ENCODE measurements at places on chromosomes 5 and 9.
A peak's percentile ranks its signal among the peaks of the same experiment; 100 is the strongest.

- no peak for DNase-seq
Observed at GRCh38 chr5:36876965-36877666, 547 bp downstream of the NIPBL start.

DNA sequence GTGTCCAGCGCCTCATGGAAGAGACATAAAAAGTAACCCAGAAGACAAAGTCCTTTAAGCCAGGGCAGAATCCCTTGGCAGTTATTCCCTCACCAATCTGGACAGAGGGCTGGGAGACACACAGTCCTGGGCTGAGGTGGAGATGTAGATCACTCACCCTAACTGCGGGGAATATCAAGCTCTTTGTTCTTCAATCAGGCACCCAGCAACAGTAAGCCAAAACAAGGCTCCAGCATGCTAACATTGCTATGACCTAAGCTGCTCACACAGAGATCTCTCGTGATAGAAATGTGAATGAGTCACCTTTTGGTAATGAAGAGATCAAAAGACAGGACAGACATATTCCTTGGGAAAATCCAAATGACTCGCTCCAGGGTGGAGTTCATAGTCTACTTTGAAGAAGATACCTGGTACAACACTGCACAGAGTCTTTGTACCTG is 101.3 kb downstream of the FBN2 start:
- DNase-seq = peak; percentile 39

GRCh38 chr9:25917731-25918362 is 239.6 kb upstream of the TUSC1 start:
- DNase-seq = no peak

DNA sequence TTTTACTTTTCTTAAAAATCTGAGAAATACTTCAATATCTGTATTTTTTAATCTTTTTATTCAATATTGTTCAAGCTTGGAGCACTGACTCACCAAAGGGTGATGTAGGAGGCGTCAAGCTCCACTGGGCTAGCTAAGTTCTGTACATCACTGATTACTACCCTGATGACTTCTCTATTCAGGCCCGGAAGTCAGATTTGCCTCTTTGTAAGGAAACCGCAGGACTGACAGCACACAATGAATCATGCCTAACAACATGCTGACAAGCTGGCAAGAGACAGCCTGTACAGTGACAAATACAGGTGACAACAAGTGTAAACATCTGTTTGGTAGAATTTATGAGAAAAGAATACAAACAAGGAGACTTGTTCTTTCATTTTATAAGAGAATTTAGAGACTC is 627.9 kb upstream of the RORB start:
- DNase-seq = no peak

- no peak for DNase-seq
Observed at GRCh38 chr5:177594071-177594470, 2.1 kb downstream of the TMED9 start.

GRCh38 chr5:102893942-102894341 is 138.8 kb downstream of the PAM start:
- DNase-seq = no peak

DNA sequence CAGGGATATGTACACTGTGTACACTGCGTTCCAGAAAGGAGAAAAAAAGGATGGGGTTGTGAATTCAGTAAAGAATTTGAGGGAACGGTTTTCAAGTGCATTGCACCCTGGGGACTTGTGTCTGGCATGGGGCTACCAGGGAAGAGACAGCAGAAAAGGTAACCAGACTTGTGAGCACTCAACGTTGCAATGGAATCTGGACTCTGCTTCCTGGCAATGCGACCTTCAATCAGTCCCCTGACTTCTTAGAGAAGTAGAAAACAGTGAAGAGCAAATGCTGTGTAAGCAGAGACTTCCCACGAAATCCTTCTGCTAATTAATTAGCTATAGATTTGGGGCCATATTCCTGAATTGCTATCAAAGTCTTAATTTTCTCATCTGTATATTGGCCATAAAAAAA is 36.3 kb downstream of the MACIR start:
- DNase-seq = no peak
